Lung microvascular endothelial cell (primary cell): ENCODE measurements at places on chromosomes 2 and 18.
A peak's percentile ranks its signal among the peaks of the same experiment; 100 is the strongest.

DNA sequence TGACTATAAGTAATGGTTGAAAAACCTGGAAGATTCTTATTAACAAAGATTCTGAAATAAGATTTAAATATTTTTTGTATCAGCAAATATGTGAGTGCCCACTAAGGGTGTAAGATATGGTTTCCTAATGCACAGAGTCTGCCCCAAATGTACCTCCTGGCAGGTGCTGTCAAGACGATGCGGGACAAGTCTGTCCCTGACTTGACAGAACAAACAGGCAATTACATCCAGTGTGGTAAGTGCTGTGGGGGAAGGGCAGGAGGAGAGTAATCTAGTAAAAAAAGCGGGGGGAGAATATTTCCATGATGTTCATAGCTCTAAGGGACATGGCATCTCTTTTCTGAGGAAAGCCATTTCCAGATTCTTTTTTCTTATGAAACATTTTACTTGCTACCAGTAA lies 127.5 kb downstream of the COL4A4 start:
- DNase-seq: no peak

DNA sequence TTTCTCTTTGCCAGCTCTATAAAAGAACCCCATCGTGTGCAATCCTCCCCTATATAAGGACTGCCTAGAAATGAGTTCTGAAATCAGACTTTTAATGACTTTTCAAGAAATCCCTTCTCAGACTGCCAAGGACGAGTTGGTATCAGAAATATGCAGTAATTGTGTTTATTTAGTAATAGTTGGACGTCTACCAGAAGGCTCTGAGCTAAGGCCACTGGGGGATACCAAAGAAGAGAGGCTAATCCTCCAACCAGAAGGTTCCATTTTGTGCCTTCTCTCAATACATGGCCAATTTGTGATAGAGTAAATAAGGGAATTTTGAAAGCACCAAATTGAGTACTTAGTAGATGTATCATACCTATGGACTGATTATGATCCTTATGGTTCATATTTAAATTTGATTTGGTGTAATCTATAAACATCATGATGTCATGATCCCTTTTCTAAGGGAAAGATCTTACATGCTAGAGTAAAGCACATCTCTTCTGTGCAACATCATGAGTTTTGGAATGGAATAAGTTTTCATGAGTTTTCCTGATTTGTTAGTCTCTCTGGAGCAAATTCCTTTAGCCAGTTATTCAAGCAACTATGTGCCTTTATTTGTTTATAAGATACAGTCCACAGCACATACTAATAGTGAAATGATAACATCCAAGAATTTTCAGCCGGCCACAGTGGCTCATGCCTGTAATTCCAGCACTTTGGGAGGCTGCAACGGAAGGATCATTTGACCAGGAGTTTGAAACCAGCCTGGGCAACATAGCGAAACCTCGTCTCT lies 82.2 kb upstream of the LTBP1 start:
- DNase-seq: no peak

DNA sequence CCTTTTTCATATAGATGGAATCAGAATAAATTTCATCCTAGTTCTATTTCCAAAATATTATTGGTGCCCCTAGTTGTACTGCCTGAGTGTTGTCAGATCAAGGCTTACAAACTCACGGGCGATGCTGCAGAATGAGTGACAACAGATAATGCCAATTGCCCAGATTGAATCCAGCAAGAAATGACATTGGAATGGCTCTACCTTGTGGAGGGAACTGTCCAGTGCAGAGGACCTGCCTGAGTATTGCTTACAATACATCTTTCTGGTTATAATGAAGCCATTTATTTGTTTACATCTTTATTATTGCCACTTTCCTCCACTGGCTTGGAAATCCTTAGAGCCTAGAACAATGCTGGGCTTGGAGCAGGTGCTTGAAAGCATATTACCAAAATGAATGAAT lies 7.8 kb upstream of the IL1R2 start:
- DNase-seq: peak; percentile 18

GRCh38 chr2:100222844-100223243 lies 80.5 kb upstream of the AFF3 start:
- no peak for DNase-seq

GRCh38 chr2:109727929-109728447 lies 66.1 kb upstream of the RGPD5 start:
- DNase-seq: no peak

DNA sequence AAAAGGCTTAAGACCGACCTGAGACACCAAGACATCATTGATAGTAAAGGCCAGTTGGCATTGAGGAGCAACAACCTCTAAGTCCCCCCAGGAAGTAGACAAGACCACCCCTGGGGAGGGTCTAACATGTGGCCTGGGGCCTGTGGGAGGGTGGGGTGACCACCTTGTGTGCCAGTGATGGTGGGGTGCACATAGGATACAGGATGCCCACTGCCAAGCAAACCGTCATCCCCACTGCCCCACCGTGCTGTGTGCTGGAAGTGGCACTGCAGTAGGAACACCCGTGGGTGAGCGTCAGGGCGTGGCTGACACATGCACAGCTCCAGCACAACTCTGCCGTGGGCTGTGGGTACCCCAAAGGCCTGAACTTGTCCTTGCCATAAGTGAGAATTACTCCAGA lies 84.3 kb upstream of the LGALSL start:
- no peak for DNase-seq

DNA sequence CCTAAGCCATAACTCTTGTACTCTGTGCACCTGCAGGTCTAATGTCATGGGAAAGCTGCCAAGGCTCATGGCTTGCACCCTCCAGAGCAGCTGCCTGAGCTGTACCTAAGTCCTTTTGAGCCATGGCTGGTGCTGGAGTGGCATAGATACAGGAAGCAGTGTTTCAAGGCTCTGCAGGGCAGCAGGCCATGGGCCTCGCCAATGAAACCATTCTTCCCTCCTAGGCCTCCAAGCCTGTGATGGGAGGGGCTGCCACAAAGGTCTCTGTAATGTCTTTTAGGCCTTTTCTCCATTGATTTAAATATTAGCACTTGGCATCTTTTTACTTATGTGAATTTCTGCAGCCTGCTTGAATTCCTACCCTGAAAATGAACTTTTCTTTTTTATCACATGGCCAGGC lies 108.5 kb downstream of the PTH2R start:
- DNase-seq: no peak

GRCh38 chr2:45009928-45010701 lies 863 bp upstream of the SIX2 start:
- DNase-seq: peak; percentile 29

DNA sequence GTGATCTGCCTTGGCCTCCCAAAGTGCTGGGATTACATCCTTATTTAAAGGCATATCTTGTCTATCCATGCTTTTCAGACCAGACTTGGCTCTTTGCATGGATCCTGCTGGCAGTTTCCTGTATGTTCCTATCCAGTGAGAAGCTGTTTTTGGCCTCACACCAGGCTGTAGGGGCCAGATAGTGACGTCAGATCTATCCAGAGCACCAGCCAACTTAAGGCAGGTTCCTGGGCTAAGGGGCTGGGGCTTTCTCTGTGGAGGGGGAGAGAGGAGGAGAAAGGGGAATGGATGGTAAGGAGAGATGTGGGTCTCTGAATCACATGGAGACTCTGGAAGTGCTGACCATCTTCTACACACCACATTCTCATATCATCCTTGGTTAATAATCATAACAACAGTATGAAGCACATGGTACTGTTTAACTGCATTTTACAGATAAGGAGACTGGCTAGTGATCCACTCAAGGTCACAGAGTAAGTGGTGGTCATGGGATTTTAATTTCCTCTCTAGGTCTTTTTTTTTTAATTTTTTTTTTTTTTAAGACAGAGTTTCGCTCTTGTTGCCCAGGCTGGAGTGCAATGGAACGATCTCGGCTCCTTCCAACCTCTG lies 2.0 kb upstream of the FAM117B start:
- peak; percentile 80 for DNase-seq
